Activated CD8-positive, alpha-beta T cell treated with anti-CD3 and anti-CD28 coated beads for 36 hours (primary cell): ENCODE measurements at places on chromosomes 4 and X.
A peak's percentile ranks its signal among the peaks of the same experiment; 100 is the strongest.

DNA sequence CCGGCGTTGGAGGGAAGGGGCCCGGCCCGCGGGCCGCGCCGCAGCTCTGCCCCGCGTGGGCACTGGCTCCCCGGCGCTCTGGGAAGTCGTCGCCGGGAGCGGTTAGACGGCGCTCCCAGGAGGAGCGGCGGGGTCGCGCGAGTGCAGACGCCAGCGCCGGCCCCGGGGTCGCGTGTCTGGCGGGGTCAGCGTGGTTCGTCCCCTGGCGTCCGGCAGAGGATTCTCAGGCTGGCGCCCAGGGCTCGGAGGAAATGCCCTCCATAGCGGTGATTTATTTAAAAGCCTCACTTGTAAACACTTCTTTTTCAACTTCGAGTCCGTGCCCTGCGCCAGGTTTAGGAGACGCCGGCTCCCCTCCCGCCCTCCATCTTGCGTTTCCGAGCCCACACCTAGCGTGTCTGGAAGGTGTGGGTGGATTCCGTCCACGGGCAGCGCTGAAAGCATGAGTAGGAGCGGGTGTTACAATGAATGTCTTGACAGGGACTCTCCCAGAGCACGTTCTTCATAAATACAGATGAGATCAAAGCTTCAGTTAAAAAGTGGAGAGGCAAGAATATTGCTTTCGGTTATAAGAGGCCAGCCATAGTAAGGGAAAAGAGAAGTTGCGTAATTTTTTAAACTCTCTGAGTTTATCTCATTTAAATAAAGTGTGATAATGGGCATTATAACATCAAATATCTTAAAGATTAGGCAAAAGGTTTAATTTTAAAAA is 692 bp downstream of the FAM241A start:
- peak; percentile 85 for DNase-seq
- H3K27me3 ChIP-seq, result no peaks in the 10 kb centered on the region
- H3K4me3 ChIP-seq, result peak overlapping the region; percentile 97
- H3K27ac ChIP-seq, result peak overlapping the region; percentile 93
- peaks cover 45% of the 10 kb centered on the region for H3K4me1 ChIP-seq

DNA sequence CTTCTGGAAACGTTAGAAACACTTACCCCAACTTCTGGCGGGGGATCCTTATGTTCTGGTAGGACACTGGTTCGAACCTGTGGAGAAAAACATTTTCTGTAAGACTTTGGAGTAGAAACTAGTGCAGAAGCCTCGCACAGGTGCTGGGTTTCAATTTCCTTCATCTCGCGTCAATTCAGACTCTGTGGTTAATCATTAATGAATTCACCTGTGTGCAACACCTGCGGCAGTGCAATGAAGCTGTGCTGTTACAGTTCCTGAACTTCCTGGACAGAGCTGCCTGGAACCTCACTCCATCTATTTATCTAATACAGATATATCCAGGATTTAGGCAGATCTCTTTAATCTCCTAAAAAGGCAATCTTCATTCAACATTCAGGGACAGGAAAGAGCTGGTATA is 531.4 kb downstream of the INPP4B start:
- H3K36me3 ChIP-seq, result peaks cover 66% of the 10 kb centered on the region
- no peaks in the 10 kb centered on the region for H3K27me3 ChIP-seq
- no peak for DNase-seq
- H3K27ac ChIP-seq, result no peak overlapping the region
- H3K4me1 ChIP-seq, result peaks cover 54% of the 10 kb centered on the region

- no peaks in the 10 kb centered on the region for H3K4me1 ChIP-seq
- no peak overlapping the region for H3K27ac ChIP-seq
- no peak for DNase-seq
- no peak overlapping the region for H3K4me3 ChIP-seq
Measured at GRCh38 chr4:89196056-89196674, 84.8 kb downstream of the TIGD2 start.

DNA sequence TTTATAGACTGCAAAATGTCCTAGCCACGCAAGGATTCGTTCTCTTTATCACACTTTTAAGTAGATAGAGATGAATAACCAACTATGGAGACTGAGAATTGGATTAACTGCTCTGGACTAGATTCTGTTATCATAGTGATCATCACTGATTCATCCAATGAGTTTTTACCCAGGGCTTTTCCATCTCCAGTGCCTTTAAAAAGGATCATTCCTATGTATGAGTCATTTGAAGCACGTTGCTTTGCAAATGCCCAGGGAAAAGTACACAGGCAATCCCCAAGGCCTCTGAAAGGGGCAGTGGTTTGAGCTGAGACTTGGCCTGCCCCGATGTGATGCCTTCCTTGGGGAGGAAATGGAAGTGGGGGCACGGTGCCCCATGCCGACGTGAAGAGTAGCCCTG is 122.7 kb upstream of the PSAPL1 start:
- DNase-seq, result no peak
- no peaks in the 10 kb centered on the region for H3K4me1 ChIP-seq
- H3K36me3 ChIP-seq, result peaks cover 2% of the 10 kb centered on the region
- no peak overlapping the region for H3K4me3 ChIP-seq
- H3K27ac ChIP-seq, result no peak overlapping the region

- no peaks in the 10 kb centered on the region for H3K27me3 ChIP-seq
- H3K4me3 ChIP-seq, result peak overlapping the region; percentile 70
- peak overlapping the region; percentile 68 for H3K27ac ChIP-seq
- DNase-seq, result peak; percentile 23
- H3K36me3 ChIP-seq, result no peaks in the 10 kb centered on the region
- H3K4me1 ChIP-seq, result peaks cover 13% of the 10 kb centered on the region
Measured at GRCh38 chrX:44344687-44345086, 1.2 kb upstream of the EFHC2 start.

DNA sequence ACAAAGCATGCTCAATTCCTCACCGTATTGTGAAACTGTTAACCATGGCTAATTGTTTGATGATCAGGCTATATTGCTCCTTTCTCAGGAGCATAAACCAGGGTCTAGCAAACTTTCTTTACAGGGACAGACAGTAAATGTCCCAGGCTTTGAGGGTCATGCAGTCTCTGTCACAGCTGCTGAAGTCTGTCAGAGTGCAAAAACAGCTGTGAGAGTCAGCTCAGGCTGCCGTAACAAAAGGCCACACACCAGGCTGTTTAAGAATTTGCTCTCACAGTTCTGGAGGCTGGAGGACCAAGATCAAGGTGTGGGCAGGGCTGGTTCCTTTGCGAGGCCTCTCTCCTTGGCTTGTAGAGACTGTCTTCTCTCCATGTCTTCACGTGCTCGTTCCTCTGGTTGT is 75.6 kb downstream of the GPR143 start:
- H3K4me3 ChIP-seq, result no peak overlapping the region
- no peak for DNase-seq
- no peak overlapping the region for H3K27ac ChIP-seq
- H3K27me3 ChIP-seq, result no peaks in the 10 kb centered on the region
- peaks cover 8% of the 10 kb centered on the region for H3K4me1 ChIP-seq
- peaks cover 28% of the 10 kb centered on the region for H3K36me3 ChIP-seq
